ENCODE measurements at places on chromosomes 13 and 19. TPM values are rescaled to one million over a fixed set of nuclear protein-coding genes. Genes with fewer than 3 reads are reported as not detected.

OR7A5 gene
- total RNA-seq = 2.9 TPM

C19orf38 gene
- total RNA-seq = 0.42 TPM

- no peak for DNase-seq
Measured at GRCh38 chr19:12886969-12887747, at the start of gene KLF1. TSS of gene KLF1 (minus strand) at chr19:12887201. CDS start at chr19:12887140, 61 bp downstream.

DNA sequence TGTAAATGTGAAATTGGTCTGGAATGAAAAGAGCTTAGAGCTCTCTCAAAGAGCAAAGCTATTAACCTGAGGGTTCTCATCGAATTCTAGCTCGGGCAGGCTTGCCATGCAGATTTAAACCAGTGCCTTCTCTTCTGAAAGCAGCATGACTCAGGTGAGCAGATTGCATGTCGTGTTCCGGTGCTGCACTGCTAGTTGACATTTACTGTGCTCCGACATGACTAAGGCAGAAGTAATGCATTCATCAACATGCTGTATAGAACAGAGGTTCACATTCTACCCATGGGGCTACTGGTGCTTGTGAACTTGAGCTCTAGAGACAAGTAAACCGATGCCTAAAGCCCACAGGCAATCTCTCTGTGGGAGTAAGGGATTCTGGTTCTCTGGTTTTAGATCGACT lies 947.7 kb downstream of the EFNB2 start:
- no peak for DNase-seq

LRRC4B gene
- total RNA-seq = 1.8 TPM

- no peak for DNase-seq
Measured at GRCh38 chr13:93304868-93305613, 78.4 kb downstream of the GPC6 start.

GRCh38 chr13:103573446-103573845 lies 507.2 kb upstream of the SLC10A2 start:
- no peak for DNase-seq

DNA sequence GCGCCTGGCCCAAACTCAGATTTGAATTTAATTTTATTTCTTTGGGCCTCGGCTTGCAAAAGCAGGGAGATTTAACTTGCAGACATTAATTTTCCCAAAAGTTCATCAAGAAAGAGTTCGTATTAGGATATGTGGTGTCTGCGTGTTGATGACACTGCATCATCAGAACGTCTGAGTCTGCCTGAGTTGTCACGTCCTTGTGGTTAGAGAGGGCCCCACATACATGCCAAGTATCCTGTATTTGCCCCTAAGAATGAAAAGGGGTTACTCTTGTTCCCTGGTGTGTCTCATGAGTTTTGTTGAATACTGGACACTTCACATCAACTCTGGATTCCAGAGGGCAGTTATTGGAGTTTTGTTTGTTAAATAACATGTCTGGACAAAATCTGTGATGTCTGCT lies 5.6 kb upstream of the TEX29 start:
- no peak for DNase-seq

GDF15 gene
- total RNA-seq = 4.5 TPM
